SHP77 (cell line): ENCODE measurements at places on chromosomes 4 and X.

DNA sequence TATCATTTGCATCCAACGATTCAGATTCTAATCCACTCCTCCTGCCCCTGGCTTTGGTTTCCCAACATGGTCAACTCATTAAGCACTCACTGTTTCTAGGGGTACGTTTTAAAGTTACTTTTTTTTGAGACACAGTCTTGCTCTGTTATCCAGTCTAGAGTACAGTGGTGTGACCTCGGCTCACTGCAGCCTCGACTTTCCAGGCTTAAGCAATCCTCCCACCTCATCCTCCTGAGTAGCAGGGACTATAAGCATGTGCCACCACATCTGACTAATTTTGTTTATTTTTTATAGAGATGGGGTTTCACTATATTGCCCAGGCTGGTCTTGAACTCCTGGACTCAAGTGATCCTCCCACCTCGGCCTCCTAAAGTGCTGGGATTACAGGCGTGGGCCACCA lies 48.9 kb downstream of the TMEM156 start:
- no peak for DNase-seq

- no peak for DNase-seq
Observed at GRCh38 chr4:168877511-168878491, 132.3 kb downstream of the CBR4 start.

- DNase-seq: no peak
Observed at GRCh38 chrX:11151799-11152559, 40.8 kb downstream of the HCCS start.

- no peak for DNase-seq
Observed at GRCh38 chr4:175998782-175999181, 66.9 kb upstream of the WDR17 start.

DNA sequence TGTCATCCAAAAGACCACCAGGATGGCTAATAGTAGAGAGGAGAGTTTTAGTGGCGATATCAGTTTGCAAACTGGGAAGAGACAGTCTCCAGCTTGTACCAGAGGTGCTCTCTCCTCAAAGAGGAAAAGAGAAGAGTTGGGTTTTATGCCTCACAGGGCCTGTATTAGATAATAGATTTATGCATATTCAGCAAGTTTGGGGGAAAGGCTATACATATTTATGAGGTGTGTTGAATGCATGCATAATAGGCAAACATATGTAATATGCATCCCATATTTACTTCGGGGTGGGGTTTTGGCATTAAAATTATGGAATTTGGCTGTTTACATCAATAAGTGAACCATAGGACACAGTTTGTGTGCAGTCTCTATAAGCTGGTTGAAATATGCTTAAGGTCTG lies 22.8 kb upstream of the ADGRL3 start:
- no peak for DNase-seq

DNA sequence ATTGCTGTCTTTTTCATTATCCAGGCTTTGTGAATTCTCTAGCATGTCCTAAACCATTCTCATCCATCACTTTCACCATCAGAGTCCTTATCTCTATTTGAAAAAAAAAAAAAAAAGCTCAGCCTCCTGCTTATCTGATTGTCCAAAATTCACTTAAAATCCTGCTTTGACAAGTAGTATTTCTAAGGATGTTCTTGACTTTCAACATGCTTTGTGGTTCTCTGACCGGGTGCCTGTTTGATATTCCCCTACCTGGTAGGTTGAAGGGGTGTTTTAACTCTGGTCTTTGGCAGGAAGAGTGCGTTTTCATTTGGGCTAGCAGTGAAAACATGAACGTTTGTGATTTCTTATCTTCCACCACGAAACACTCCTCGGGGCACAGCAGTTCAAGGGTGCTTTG lies 17.3 kb upstream of the BBS12 start:
- DNase-seq: no peak

GRCh38 chr4:139700568-139700967 lies 34.9 kb downstream of the MGST2 start:
- DNase-seq: no peak

DNA sequence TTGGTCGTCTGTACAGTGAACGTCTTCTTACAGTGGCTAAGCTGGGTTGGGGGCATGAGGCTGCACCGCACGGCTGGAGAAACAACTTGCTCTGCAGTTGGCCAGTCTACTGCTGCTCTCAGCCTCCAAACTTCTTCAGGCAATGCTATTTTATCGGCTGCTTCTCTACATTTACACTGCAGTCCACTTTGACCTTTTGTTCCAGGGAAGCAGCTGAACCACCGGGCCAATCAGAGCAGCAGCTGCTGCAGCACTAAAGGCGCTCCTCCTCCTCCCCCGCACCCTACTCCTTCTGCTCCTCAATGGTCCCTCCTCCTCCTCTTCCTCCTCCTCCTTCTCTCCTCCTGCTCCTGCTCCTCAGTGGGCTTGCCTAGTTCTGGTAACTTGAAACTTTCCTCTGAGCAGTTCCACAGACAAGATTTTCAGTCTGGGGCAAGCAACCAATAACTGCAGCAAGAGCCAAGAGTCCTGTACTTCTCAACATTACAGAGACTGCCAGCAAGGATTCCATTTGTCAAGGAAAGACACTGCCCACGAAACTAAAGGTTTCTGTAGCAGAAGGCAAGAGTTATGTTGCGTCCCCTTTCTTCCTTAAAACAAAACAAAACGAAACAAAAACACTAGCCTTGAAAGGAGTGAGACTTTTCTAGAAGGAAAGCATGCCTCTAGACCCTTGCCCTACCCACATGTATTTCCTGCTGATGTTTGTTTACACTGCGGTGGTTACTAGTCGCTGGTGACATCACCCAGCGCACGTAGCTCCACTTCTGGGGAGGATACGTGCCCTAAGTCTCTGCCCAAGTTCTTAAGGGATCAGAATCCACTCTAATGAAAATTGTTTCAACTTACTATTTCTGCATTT lies 125.7 kb upstream of the NAP1L5 start:
- peak; percentile 72 for DNase-seq
